RPMI8226 (cell line): ENCODE measurements at places on chromosomes 6 and 20.

- peak; percentile 42 for DNase-seq
These were observed 63.9 kb downstream of the FHL5 start for GRCh38 chr6:96626759-96627364.

DNA sequence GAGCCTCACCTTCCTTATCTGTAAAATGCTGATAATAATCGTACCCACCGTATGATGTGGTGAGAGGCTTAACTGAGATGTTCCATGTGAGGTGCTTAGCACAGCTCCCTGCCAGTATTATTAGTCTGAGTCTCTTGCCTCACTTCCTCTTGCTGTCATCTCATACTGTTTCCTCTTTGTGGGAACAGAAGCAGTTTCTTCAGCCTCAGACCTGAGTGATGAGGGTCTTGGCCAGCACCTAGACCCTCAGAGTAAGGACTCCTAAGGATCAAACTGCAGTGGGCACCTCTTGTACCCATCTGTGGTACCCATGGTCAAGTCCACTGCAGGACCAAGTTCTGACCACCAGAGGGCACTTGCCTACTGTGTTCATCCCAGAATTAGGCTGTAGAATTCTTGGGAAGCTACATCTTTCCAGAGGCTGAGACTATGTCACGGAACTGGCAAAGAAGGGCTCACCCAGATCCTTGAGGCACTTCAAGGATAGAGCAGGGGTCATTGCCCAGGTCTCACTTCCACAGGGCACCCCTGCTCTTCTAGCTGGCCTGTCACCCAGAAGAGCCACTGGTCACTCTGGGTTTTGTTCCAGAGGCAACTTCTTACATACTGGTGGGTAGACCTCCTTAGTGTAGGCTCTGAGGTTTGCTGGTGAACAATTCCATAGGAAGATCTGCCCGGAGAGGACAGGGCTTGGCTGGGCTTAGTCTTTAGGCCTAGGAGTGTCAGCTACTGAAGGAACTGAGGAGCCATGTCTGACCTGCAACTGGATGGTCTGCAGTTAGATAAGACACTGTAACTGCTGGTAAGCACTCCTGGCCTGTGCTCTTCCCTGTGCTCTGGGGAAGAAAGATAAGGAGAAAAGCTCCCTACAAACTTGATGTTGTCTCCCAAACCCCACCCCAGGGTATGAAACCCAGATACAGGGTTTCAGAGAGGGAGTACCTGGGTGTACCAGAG lies 20.6 kb upstream of the SGK2 start:
- DNase-seq: peak; percentile 58

GRCh38 chr20:11261533-11262000 lies 587.8 kb upstream of the JAG1 start:
- DNase-seq: no peak

DNA sequence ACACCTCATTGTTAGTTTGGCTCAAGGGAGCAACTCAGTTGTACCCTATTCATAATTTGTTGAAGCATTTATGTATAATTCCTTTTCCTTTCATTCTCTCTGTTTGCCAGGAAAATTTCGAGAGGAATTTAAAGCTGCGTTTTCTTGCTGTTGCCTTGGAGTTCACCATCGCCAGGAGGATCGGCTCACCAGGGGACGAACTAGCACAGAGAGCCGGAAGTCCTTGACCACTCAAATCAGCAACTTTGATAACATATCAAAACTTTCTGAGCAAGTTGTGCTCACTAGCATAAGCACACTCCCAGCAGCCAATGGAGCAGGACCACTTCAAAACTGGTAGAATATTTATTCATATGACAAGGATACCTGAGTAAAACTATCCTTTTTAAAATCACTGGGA lies 45.2 kb upstream of the GFRAL start:
- no peak for DNase-seq

DNA sequence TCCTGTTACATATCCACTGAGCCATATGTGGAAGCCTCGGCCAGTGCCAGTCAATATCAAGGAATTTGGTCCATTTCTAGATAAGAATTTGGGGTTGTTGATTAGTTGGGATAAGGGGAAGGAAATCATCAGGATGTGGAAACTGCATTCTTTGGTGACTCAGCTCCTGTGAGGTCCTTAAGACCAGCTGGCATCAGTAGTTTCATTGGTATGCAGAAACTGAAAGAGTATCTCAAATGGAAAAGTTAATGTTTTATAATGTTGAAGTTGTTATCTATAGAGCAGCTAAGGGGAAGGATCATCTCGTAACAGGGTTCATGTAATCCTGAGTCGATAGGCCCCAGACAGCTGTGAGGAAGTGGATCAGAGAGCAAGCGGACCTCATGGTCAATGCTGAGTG lies 87.9 kb upstream of the PRND start:
- no peak for DNase-seq

DNA sequence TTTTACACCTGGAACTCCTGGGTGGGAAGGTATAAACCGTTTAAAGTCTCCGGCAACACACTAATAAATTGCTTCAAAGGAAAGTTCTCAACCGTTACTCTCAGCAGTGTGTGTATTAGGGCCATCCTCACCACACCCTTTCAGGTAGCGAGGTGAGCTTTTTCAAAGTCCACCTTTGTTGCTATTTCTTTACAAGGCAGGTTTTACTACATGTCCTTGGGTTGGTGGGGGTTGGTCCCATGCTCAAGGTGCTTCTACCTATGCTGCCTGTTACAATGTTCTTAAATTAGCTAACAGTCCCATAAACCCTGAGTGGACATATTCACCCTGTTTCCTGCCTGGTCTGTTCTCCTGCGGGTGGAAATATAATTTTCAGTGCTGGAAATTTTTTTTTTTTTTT lies 13.2 kb upstream of the OSER1 start:
- DNase-seq: no peak

- no peak for DNase-seq
These were observed 57.5 kb downstream of the FOXC1 start for GRCh38 chr6:1667012-1667804.

DNA sequence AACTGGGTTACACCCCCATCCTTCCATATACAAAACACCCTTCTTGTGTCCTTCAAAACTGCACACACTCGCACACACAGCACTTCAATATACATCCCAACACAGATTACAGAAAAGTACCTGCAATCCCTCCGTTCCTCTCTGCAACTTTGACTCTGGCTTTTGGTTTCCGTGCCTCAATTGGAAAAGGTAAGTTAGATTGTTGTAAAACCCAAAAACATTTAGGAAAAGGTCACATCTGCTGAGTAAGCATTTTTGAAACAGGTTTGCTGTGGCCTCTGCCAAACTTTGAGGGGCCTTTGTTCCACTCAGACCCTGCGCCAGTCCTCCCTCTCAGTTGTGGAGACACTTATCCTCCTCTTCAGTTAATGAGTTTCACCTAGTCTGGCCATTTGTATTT lies 4.2 kb downstream of the NKX2-4 start:
- no peak for DNase-seq

- no peak for DNase-seq
These were observed 179.4 kb downstream of the FOXC1 start for GRCh38 chr6:1789092-1789491.

DNA sequence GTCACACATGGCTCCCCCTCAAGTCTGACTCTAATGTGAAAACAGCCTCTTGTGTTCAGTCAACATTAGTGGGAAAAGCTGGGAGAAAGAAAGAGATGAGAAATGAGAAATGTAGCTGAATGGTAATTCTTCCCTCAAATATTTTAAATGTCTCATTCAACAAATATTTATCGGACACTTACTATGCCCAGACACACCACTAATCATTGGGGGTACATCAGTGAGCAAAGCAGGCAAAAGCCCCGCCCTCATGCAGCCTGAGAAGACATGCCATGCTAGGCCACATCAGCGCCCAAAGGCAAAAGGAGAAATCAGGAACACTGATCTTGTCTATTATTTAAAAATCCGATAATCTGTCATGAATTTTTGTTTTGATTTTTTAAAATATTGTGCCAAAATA lies 89.9 kb upstream of the ASF1A start:
- DNase-seq: no peak

DNA sequence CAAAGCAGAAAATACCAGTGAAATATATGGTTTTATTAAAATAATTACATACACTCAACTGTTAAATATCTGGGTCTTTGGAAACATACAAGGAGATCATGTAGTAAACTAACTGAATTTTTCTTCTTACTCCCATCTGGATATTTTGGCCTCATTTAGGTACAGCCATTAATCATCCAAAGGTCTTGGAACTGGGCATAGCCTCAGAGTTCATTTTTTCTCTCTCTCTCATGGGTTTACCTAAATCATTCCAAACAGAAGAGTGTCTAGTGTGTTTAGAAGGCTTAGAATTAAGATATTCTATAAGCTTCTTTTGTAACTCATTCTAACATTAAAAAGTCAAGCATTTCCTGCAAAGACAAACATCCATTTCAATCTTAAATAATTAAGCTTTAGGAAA lies 79.4 kb downstream of the HMGCLL1 start:
- no peak for DNase-seq

DNA sequence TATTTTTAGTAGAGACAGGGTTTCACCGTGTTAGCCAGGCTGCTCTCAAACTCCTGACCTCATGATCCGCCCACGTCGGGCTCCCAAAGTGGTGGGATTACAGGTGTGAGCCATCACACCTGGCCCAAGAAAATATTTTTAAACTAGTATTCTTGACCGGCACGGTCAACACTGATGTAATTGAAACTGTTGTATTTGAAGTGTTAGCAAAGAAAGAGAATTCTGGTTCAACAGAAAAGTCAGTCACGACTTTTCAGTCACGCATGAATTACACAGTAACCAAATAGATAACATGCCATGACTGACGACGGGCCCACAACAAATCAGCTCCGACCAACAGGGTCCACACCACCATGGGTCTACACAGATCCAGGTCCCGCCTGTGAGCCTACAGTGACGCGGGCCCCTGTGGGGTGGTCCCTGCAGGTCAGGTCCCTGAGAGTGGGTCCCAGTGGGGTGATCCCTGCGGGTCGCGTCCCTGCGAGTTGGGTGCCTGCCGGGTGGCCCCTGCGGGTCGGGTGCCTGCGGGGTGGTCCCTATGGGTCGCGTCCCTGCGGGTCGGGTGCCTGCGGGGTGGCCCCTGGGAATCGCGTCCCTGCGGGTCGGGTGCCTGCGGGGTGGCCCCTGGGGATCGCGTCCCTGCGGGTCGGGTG lies 1.0 kb downstream of the GMEB2 start:
- peak; percentile 15 for DNase-seq

GRCh38 chr6:30327232-30327746 lies 562 bp downstream of the TRIM39 start:
- no peak for DNase-seq

DNA sequence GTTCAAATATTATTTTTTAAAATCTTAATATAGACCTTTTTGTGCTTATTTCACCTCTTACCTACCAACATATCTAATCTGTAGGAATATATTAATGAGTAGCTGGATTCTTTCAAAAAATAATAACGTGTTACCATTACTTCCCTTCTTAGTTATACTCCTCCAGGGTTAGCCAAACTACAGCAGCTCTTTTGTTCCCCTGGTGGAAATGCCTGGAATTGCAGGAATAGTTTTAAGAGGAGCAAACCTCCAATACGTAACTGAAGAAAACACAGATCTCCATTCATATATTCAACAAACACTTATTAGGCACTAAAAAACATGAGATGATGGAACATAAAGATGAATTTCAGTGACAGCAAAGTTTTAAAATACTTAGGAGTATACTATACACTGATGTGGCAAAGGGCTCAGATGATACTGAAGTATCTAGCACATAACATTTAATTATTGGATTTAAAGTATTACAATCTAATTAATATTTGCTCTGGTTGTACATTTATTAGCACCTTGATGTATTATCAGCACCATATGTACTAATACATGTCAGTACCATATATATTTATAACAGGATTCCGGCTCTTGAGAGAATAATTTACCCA lies 78.3 kb downstream of the TBX18 start:
- peak; percentile 9 for DNase-seq

GRCh38 chr20:9036593-9036992 lies 32.3 kb upstream of the PLCB4 start:
- no peak for DNase-seq
